HCEC 1CT (cell line): ENCODE measurements at places on chromosomes 1 and 21.
A peak's percentile ranks its signal among the peaks of the same experiment; 100 is the strongest.

- DNase-seq = no peak
Measured at GRCh38 chr21:32572574-32573420, 12.5 kb downstream of the TCP10L start.

DNA sequence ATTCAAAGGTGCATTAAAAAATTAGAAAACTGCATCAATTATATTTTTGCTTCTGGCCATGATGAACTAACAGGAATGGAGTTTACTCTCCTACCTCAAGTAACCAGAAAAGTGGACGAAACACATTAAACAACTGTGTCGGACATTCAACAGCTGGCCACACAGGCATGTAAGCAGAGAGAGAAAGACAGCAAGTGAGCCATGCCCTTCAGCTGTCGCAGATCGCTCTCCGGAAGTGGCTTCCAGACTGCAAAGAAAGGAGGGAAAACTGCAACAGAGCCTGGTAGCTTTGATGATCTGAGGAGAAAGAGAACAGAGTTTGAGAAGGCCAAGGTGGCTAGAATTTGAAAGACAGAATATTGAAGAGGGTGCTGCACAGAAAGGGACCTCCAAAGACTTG, 557.2 kb downstream of the MATN1 start:
- no peak for DNase-seq

GRCh38 chr1:175090780-175091179, 23.1 kb downstream of the TNN start:
- DNase-seq = no peak

- DNase-seq = no peak
Measured at GRCh38 chr1:174580801-174581200, 133.0 kb downstream of the GPR52 start.

DNA sequence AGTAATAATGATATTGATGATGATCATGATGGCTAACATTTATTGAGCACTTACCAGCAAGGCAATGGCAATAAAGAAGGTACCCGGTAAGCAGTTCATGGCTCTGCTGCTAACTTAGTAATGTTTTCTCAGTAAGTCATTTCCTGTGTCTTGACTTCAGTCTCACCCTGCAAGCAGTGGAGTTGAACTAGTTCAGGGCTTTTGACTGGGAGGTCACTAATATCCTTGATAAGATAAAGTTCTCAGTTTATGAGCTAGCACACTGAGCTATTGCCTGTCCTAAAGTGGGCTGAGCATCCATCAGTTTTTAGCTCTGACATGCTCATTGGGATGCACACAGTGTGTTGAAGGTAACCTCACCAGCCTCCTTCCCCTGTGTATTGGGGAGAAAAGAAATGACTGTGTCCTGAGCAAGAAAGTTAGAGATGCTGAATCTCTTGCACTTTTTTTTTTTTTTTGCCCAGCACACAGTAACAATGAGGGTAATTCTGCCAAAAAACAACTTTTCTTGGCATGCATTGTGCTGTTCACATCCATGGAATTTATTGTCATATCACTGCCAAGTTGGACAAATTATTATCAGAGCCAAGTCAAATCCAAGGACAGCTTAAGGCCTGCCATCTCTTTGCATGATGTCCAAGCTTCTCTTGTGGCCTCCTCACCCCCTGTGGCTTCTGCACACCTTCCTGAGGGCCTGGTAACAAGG, 55.5 kb upstream of the GADD45A start:
- no peak for DNase-seq

DNA sequence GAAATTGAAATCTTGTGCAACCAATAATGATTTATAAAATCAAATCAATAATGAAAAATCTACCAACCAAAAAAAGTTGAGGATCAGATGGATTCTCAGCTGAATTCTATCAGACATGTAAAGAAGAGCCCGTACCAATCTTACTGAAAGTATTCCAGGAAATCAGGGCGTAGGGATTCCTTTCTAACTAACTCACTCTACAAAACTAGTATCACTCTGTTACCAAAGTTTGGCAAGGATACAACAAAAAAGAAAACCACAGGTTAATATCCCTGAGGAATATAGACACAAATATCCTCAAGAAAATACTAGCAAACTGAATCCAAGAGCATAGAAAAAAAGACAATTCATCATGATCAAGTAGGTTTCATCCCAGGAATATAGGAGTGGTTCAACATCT, 52.8 kb upstream of the ADGRL4 start:
- no peak for DNase-seq

GRCh38 chr1:203870245-203870644, 8.8 kb downstream of the SNRPE start:
- DNase-seq = peak; percentile 49

GRCh38 chr1:28160782-28161266, 15.7 kb downstream of the PTAFR start:
- peak; percentile 69 for DNase-seq

GRCh38 chr1:14848625-14849024, 250.1 kb downstream of the KAZN start:
- no peak for DNase-seq

GRCh38 chr1:176243746-176244145, 36.7 kb upstream of the COP1 start:
- peak; percentile 56 for DNase-seq

DNA sequence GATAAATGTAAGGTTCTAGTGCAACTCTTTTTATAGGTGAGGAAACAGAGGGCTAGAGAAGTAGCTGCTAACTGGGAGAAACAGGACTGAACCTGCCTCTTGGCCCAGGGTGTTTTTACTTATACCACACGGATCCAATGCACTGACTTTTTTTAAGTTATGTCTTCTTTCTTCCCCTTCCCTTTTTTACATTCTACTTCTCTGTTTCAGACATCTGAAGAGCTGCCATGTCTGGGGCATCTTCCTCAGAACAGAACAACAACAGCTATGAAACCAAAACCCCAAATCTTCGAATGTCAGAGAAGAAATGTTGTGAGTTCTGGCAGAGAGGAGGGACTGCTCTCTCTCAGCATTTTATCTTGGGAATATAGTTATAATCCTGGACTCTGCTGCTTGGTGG, 1.4 kb downstream of the PFKFB2 start:
- no peak for DNase-seq

DNA sequence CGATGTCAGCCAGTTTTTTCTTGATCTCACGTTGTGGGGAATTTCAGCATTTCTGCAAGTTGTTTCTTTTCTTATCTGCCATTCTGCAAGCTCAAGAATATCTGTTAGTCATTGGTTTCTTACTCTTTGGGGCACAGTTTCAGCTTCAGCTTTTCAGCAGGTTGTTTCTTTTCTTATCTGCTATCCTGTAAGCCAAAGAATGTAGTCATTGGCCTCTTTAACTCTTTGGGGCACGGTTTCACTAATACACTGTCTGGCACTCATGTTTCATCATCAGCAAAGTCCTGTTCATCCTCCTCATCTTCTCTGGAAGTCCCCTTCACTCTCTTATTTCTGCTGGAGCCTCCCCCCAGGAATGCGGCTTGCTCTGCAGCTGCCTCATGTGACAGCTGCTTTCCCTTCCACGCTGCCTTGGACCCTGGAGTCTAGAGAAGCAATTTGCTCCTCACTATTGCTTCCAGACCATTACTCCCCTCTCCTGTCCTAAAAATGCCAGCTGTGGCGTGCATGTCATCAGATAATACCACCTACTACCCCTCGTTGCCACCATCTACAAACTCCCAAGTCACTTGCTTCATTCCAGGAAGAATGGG, 67.0 kb upstream of the CACNA1E start:
- no peak for DNase-seq

DNA sequence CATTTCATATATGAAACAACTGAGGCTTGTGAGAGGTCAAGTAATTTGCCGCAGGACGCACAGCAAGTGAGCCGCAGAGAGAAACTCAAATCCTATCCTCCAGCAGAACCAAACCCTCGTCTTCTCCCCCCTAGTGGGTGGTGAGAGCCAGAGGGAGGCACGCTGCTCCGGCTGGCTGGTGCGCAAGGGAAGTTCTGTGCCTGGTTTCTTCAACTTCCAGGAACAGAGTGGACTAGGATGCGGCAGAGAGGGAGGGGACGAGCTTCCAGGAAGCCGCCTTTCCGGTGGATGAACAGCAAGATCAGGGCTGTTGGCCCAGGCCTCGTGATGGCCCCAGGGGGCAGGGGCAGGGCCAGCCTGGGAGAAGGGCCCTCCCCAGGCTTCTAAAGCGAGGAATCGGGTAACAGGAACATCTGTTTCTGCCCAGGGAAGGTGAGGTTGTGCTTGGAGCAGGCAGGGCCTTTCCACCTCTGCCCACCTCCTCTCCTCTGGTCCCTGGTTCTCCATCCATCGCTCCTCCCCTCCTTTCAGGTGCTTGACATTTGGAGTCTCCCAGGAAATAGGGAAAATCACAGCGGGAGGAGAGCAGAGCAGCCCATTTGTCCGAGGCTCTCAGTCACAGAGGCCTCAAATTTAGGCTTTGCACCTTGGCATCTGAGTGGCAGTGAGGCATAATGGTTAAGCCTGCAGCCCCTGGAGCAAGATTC, 16.8 kb upstream of the PDIK1L start:
- DNase-seq = no peak

DNA sequence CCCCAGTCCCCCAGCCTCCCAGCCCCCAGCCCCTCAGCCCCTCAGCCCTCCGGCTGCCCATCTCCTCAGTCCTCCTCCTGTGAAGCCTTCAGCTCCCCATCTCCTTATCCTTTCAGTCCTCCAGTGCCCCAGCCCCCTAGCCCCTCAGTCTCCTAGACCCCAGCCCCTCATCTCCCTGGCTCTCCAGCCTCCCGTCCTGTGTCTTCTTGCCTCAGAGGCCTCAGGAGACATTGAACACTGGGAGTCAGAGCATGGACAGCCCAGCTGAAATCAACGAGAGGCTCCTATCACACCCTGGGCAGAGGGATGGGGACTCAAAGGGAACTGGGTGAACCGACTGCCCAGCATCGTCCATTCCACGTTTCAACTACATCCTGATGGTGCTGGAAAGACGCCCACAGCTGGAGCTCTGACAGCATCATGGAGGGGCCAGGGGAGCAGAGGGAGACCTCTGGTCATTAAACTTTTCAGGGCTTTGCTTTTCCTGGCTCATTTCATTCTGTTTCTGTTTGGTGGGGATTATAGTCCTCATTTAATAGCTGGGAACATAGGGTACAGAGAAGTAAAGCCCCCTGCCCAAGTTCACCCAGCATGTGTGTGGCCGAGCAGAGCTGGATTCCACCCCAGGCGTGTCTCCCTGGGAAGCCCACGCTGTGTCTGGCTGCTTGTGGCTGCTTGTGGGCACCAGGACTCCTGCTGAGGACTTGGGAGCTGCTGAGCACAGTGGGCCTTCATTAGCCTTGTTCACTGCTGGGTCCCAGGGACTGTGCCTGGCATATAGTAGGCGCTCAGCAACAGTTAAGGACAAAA, 396.7 kb downstream of the PTPRU start:
- DNase-seq = no peak

DNA sequence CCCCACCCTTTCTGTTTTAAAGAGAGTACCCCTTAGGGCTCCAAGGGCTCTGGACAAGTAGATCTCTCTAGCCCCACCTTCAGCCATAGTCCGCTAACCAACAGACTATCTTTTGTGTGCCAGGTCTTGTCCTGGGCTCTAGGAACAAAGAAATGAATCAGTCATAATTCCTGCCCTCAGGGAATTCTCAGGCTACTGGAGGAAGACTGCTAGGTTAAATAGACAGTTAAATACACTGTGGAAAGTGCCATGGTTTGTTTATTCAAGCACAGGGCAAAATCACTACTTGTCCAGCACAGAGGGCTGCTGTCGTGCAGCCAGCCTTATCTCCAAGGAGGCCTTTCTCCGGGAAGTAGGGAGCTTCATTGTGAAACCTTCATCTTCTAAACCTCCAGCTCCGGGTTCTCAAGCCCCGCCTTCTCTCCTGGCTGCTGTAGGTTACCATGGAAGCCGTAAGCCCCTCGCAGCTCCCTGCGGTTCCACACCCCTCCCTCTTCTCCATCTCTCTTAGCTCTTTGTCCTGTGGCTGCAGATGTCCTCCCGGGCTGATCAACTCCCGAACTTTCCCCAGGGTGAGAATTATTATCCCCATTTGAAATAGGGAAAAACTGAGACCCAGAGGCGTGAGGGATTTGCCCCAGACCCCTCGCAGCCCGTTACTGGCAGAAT, 29.8 kb downstream of the SHISAL2A start:
- DNase-seq = no peak

- no peak for DNase-seq
Measured at GRCh38 chr1:15444468-15445389, 6.5 kb downstream of the CTRC start.

DNA sequence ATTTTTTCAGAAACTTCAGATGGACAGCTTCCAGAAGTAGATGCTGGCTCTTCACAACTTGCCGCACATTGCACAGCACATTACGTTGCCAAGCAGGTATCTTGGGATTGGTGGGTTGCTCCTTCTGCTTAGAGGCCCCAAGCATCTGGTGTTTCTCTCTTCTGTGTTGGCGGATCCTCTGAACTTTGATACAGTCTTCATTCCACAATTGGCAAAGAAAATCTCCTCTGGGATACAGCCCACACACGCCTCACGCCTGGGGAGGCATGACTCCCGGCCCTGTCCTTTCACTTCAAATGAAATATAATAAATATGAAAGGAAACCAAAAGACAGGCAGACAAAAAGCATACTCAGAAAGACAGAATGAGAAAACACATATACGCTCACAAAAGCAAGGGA, 72.3 kb upstream of the PPP2R5A start:
- DNase-seq = no peak

DNA sequence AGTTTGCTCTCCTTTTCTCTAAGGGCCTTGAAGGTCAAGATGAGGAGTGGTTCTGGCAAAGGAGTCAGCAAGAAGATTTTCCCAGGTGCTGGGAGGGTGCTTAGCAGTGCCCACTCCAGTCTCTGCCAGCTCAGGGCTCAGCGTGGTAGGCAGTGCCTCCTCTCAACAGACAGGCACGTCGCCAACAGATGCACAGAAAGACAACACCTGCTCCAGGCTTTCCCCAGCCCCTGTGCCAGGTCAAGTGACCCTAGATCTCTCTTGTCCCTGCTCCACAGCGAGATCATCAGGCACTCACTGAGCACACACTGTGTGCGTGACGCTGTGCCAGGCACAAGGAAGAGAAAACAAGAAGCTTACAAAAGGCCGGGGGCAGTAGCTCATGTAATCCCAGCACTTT, 86.0 kb downstream of the CASZ1 start:
- DNase-seq = no peak

- DNase-seq = no peak
Measured at GRCh38 chr1:154999571-155000410, 2.8 kb upstream of the ZBTB7B start.

DNA sequence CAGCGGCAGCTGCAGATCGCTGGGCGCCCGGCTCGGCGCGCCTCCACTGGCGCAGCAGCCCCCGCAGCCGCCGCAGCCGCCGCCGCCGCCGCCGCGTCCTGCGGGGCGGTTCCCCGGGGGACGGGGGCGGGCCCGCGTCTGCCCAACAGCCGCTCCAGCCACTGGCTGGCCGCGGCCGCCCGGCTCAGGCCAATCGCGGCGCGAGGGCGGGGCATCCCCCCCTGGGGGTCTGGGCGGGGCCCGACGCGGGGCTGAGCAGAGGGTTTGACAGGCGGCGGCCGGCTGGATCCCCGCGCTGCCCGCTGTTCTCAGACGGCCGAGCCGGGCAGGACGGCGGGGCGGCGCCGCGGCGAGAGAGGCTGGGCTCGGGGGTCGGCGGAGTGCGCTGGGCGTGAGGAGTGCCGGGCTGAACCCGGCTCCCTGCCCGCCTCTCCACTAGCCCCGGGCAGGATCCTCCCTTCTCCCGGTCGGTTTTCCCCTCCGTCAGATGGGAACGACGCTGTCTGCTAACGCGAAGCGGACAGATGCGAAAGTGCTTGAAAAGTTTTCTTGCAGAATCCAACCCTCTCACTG, at the start of gene GLIS1:
GLIS1 (minus strand) TSS at position 56 of the 573 bp plus-strand sequence. CDS start 1,100 bp downstream, outside the sequence.
- peak; percentile 89 for DNase-seq

GRCh38 chr1:192951691-192952460, 107.3 kb downstream of the UCHL5 start:
- DNase-seq = peak; percentile 91
